A549 treated with DMSO at 1 μM for 4 hours (cell line): ENCODE measurements at places on chromosomes 11 and 22. TPM values are rescaled to one million over a fixed set of nuclear protein-coding genes. Genes with fewer than 3 reads are reported as not detected.

MMP11 gene
- 0.11 to 0.23 TPM (median 0.14 TPM) in 5 replicates for total RNA-seq

TMPRSS4 gene
- 0.13 TPM in 1 of 5 replicates, not detected in the others for total RNA-seq

HPX gene
- 0.32 to 1.4 TPM (median 0.49 TPM) in 5 replicates for total RNA-seq

SLC25A1 gene
- total RNA-seq: 49.0 to 63.2 TPM (median 57.0 TPM) in 5 replicates

TMEM191C gene
- total RNA-seq: 0.79 to 1.3 TPM (median 1.0 TPM) in 5 replicates

RBFOX2 gene
- 32.3 to 42.8 TPM (median 38.0 TPM) in 5 replicates for total RNA-seq

OR52N2 gene
- not detected in 5 replicates for total RNA-seq

CCDC15 gene
- total RNA-seq: 0.52 to 0.74 TPM (median 0.62 TPM) in 5 replicates

ACCS gene
- 14.1 to 18.1 TPM (median 16.4 TPM) in 5 replicates for total RNA-seq

MS4A14 gene
- not detected in 5 replicates for total RNA-seq

MS4A7 gene
- total RNA-seq: not detected in 5 replicates

SLC35C1 gene
- 28.2 to 31.8 TPM (median 29.5 TPM) in 5 replicates for total RNA-seq

ABCC8 gene
- total RNA-seq: 1.3 to 2.7 TPM (median 1.7 TPM) in 5 replicates

SIK2 gene
- total RNA-seq: 4.8 to 6.3 TPM (median 6.0 TPM) in 5 replicates

LRRC56 gene
- 0.40 to 0.70 TPM (median 0.55 TPM) in 5 replicates for total RNA-seq

ANO9 gene
- total RNA-seq: 0.52 to 1.3 TPM (median 0.62 TPM) in 5 replicates
